ENCODE measurements at places on chromosomes 4 and X. TPM values are rescaled to one million over a fixed set of nuclear protein-coding genes. Genes with fewer than 3 reads are reported as not detected.

GYG2 gene
- 71.4 TPM for total RNA-seq

CABS1 gene
- not detected for total RNA-seq

ARHGAP6 gene
- 0.16 TPM for total RNA-seq

NUDT6 gene
- total RNA-seq, result 14.6 TPM

GALNTL6 gene
- total RNA-seq, result 2.4 TPM

SSX1 gene
- total RNA-seq, result 1.0 TPM

All from SK-MEL-5 (cell line).